ENCODE measurements at places on chromosomes 1 and 21. TPM values are rescaled to one million over a fixed set of nuclear protein-coding genes. Genes with fewer than 3 reads are reported as not detected.

The IPO9 gene
- total RNA-seq: 9.3 TPM

The AADACL4 gene
- total RNA-seq: not detected

The SHISAL2A gene
- not detected for total RNA-seq

The SIPA1L2 gene
- 18.1 TPM for total RNA-seq

The CLCA1 gene
- total RNA-seq: not detected

The CFAP74 gene
- total RNA-seq: not detected

The BTG2 gene
- 219 TPM for total RNA-seq

The OR2L13 gene
- not detected for total RNA-seq

The DNAJC11 gene
- 12.9 TPM for total RNA-seq

The FAM163A gene
- total RNA-seq: not detected

The FCRLB gene
- not detected for total RNA-seq

The ZC3H11A gene
- total RNA-seq: 44.4 TPM

The FCRL1 gene
- total RNA-seq: not detected

The EPHA10 gene
- total RNA-seq: 0.11 TPM

The DNASE2B gene
- total RNA-seq: not detected

The IGSF9 gene
- total RNA-seq: 0.11 TPM

The KCNE1 gene
- total RNA-seq: 5.7 TPM

The BRINP3 gene
- 1.5 TPM for total RNA-seq

The PTGFR gene
- total RNA-seq: 0.85 TPM

The IQGAP3 gene
- total RNA-seq: not detected

The CNIH3 gene
- total RNA-seq: not detected

The FMN2 gene
- total RNA-seq: not detected

The MTARC2 gene
- 23.7 TPM for total RNA-seq

The PEAR1 gene
- 39.8 TPM for total RNA-seq
